ENCODE measurements at places on chromosomes 3 and 15.

DNA sequence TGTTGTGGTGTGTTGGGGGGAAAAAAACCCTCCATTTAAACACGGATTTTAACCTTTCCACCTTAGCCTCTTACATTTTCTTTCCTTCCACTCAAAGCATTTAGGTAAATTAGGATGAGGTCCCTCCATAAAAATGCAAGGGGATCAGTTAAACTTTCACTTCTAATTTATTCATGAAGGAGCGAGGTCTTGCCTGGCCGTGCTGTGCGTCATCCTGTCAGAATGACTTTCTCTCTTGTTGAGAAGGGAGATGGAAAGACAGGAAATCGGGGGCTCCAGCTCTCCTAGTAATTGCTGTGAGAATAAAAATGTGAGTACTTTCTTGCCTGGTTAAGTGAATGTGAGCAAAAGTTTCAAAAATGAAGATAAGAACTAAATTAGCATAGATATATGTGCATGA lies 962.3 kb upstream of the NR2F2 start:
- no peak for DNase-seq

GRCh38 chr3:37609181-37610110 lies 252.2 kb upstream of the CTDSPL start:
- DNase-seq: no peak

DNA sequence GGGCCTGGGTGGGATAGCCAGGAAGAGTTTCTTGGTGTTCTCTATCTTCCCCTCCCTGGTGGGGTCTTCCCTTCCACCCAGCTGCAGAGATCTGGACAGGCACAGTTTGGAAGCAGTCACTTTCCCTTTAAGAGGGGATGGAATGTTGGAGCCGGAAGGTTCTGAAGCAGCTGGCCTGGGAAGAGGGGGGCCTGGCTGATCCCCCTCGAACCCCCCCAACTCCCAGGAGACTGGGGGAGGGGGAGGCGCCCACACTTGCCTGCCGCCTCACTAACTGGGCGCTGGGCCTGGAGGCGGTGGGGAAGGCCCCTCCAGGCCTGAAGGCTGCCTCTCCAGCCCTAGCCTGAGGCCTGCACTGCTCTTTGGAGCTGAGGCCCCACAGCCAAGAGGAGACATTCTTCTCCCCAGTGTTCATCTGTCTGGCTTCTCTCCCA lies 1.4 kb downstream of the DVL3 start:
- DNase-seq: no peak

GRCh38 chr3:56468184-56469106 lies at the start of gene ERC2:
ERC2 (minus strand) TSS chr3:56468467.
- DNase-seq: no peak

GRCh38 chr15:100048736-100049135 lies 293.0 kb downstream of the ADAMTS17 start:
- DNase-seq: no peak

- no peak for DNase-seq
Observed at GRCh38 chr15:52651868-52652267, 27.3 kb downstream of the ATOSA start.

DNA sequence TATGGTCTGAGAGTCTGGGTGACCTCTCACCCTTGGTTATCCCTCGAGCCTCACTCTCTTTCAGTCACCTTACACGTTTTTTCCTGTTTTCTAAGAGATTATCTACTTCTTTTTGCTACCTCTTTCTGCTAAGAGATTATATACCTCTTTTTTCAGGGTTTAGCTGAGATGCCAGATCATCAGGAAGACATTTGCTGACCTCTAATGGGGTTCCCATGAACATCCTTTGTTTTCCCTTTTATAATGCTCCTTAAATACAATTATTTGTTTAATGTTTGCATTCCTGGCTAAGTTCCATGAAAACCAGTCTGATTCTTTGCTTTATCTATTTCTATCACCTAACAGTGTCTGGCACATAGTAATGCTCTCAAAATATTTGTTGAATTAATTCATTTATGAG lies 39.6 kb downstream of the LEKR1 start:
- DNase-seq: no peak

GRCh38 chr15:90352107-90352893 lies at the start of gene ZNF774:
ZNF774 (plus strand) TSS chr15:90352284; CDS start chr15:90354661, 2,377 bp downstream.
- DNase-seq: peak; percentile 68

DNA sequence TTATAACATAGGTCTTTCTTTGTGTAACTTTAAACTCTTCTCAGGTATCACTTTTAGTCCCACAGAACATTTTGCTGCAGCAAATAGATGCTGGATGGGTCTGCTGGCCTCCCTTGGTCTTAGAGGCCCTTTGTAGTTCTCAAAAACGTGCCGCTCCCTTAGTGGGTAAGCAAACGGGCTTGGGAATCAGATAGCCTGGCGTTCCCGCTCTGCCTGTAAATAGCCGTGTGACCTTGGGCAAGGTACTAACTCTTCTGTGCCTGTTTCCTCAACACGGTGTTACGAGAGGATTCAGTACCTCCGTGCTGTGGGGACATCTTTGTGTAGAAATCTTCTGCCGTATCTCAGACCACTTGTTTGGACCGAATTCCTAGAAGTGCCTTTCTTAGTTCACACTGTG lies 64.4 kb downstream of the DNAJB8 start:
- no peak for DNase-seq

GRCh38 chr3:37086918-37087317 lies 87.5 kb downstream of the LRRFIP2 start:
- no peak for DNase-seq

DNA sequence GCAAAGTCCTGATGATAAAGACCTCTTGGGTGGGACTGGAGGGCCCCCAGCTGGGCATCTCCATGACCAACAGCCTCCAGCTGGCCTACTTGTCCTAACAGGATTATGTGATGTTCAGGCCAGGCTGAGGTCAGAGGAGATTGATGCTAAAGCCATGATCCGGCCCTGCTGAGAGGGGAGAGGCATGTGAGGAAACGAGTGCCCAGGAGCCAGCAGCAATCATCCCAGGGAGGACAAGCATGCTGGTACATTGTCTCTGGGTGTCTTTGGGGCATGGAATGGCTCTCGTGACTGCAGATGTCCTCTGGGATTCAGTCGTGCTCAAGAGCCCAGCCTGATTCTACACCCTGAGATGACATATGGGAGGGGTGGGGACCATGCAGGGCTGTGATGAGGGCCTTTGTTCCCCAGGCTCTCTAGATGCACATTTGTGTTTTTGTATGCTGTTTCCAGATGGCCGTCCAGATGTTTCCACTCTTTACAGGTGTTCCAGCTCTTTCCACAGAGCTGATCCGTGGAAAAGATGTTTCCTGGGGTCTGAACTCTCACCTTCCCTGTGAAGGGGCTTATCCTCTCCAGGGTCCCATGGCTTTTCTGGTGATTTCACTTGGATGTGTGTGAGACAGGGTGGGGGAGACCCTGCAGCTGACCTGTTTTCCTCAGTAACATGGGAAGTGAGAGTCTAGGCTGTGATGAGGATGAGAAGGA lies 20.2 kb downstream of the SLC24A1 start:
- no peak for DNase-seq

DNA sequence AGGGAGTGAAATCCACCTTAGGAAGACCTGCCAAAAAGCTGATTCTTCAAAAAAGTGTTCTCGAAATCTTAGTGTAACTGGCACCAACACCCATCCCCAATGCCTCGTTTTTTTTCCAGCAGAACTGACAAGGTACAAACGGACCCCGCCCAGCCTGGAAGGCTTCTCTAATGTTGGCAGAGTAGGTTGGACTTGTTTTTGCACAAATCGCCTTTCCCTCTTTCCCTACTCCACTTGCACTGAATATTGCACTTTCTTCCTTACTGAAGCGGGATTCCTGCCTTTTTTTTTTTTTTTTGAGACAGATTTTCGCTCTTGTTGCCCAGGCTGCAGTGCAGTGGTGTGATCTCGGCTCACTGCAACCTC lies 544 bp upstream of the TIMMDC1 start:
- DNase-seq: no peak

All from activated CD4-positive, alpha-beta T cell treated with anti-CD3 and anti-CD28 coated beads, Interleukin-2, amount 50 U/mL, for 24 hours (primary cell).